ENCODE measurements at places on chromosomes 7 and 10.

DNA sequence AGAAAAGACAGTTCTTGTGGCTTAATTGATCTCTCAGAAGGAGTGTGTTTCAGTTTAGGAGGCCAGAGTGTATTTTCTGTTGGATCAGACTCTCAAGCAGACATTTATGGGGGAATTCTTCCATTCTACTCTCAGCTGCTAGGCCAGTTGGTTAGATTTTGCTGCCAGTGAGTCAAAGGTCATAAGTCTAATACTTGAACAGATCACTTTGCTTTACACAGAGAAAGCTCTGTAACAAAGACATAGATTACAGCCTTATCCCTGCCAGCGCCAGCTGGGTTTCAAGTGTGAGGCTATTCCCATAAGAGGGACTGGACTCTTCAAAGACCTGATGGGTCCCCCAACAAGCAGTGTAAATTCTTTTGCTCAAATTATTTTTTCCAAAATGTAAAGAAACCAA is 145.6 kb upstream of the SEMA3C start:
- DNase-seq: no peak

GRCh38 chr7:22578007-22578733 is 78.2 kb upstream of the STEAP1B start:
- DNase-seq: no peak

DNA sequence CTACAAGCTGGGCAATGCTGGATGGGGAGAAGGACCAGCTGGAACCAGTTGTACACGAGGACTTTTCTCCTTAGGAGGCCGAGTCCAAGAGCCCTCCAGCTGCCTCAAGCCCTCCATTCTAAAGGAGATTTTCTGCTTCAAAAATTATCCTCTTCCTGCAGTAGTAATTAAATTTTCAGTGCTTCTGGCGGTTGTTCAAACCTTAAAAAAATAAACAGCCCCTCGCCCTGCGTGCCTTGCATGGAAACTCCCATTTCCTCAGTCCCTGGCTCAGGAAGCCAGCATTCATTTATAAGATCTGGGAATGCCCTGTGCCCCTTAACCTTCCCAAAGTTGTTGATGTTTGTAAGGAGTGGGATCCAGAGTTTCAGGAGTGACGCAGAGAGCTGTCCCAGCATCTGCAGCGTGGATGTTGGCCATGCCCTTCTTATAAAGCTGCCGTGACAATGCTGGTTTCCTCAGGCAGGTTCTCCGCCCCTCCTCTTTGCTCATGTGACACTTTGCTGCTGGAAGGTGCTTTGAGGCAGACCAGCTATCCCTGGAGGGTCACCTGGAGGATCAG is 24.0 kb upstream of the ACTR3B start:
- DNase-seq: no peak

DNA sequence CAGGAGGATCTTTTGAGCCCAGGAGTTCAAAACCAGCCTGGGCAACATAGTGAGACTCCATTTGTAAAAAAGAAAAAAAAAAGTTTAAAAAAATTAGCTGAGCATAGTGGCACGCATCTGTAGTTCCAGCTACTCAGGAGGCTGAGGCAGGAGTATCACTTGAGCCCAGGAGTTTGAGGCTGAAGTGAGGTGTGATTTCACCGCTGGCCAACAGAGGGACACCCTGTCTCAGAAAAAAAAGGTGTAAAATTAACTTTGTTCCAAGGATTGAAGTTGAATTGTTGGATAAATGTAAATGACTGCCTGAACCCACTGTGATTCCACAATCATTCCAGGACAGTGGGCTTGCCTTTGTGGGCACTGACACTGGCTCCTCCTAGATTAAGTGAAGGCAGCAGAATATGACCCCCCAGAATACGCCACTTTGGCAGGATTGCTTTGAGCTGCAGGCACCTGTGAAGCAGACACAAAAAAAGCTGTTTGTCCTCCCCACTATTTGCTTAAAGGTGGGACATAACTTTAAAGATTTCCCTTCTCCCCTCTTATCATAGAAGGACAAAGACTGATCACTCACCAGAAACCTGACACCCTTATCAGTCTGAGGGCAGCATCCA is 57.2 kb upstream of the FOXI2 start:
- DNase-seq: no peak

DNA sequence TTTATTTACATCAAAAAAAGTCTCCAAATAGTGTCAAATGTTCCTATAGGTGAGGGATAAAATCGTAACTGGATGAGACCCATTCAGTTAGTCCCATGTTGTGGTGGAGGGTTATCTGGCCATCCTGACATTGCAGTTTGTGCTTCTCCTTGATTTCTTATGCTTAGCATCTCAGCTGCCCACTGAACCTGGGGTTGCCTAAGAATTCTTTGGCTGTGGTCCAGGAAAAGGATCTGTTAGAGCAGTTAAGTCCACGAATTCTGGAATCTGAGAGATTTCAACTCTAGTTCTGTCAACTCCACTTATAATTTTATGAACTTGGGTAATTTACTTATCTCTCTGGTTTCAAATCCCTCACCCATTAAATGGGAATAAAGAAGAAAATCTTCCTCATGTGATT is 1673.4 kb downstream of the REEP3 start:
- DNase-seq: no peak

Data from T-helper 1 cell (primary cell).